CD4-positive, alpha-beta T cell treated with Interleukin-15 for 1 hour (primary cell): ENCODE measurements at places on chromosomes 13 and 19.

- DNase-seq, result no peak
Measured at GRCh38 chr13:51035978-51036377, 75.1 kb downstream of the C13orf42 start.

DNA sequence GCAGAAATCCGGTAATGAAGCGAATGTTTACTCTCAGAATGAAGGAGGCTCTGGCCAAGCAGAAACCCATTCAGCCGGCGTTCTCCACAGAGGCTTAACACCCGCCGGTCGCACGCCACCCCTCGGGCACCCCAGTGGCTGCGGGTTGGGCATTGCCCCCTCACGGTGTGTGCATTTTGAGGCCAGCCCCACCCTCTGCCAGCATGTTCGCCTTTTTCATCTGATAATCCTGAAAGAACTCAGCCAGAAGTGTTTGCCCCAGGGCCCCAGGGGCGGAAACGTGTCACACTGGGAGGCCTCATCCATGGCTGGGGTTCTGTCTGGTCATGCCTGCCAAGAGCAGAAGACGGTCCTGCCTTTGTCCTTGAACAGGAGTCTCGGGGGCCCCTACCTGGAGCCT, 34.2 kb downstream of the COMP start:
- no peak for DNase-seq

- no peak for DNase-seq
Measured at GRCh38 chr13:20812890-20813289, 39.1 kb upstream of the EEF1AKMT1 start.

DNA sequence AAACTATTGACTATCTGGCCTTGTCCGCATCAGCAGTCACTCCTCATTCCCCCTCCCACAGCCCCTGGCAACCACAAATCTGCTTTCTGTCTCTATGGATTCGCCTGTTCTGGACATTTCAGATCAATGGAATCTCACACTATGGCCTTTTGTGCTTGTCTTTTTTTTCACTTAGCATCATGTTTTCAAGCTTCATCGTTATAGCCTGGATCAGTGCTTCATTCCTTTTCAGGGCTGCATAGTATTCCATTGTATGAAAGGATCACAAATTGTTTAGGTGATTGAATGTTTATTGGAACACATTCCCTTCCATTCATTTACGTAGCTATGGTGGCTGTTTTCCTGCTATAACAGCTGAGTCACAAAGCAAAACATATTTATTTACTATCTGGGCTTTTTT, 7.7 kb upstream of the PGLYRP2 start:
- DNase-seq, result no peak

DNA sequence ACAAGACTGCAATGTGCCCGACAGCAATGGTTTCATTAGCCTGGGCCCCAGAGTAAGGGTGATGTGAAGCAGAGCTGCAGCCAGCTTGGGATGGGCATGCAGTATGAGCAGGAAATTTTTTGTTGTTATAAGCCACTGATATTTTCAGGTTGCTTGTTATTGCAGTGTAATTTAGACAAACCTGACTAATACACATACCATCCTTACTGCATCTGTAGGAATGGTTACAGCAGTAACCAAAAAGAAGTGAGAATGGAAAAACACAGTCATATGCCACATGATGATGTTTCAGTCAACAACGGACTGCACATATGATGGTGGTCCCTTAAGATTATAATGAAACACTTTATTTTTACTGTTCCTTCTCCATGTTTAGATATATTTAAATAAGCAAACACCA, 8.6 kb upstream of the POMP start:
- DNase-seq, result no peak

- no peak for DNase-seq
Measured at GRCh38 chr13:100827489-100828176, 153.0 kb upstream of the TMTC4 start.

DNA sequence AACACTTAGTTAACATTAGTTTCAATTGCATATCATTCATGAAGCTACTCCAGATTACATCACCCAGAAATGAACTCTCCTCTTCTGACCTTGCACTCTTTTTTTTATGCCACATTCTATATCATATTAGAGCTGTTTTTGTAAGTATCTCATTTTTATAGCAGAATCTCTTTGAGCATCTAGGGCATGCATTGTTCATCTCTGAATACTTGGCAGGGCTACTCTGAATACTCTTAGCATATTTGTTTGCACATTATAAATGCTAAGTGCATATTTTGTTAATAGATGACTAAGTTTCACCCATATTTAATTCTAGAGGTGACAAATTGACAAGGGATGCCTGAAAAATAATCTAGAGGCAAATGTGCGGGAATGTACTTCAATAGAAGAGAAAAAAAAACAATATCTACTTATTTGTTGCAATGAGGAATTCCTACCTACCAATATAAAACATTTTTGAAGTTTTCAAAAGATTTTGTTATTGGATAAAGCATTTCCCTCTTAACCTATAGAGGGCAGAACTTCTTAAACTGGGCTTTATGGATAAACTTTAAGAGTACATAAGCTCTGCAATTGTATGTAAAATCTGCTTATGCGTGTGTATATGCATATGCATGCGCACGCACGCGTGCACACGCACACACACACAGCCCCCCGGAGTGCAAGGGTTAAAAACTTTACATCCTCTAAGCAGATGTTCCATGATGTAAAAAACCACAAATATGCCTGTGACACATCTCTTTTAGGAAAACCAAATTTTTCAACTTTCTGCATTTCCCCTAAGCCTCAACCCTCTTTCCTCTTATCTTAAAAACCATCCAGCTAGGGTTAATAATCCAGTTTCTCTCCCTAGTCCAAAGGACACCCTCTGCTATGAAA, 73.0 kb upstream of the OXGR1 start:
- DNase-seq, result no peak

- DNase-seq, result no peak
Measured at GRCh38 chr13:33870046-33870668, 52.2 kb downstream of the RFC3 start.

DNA sequence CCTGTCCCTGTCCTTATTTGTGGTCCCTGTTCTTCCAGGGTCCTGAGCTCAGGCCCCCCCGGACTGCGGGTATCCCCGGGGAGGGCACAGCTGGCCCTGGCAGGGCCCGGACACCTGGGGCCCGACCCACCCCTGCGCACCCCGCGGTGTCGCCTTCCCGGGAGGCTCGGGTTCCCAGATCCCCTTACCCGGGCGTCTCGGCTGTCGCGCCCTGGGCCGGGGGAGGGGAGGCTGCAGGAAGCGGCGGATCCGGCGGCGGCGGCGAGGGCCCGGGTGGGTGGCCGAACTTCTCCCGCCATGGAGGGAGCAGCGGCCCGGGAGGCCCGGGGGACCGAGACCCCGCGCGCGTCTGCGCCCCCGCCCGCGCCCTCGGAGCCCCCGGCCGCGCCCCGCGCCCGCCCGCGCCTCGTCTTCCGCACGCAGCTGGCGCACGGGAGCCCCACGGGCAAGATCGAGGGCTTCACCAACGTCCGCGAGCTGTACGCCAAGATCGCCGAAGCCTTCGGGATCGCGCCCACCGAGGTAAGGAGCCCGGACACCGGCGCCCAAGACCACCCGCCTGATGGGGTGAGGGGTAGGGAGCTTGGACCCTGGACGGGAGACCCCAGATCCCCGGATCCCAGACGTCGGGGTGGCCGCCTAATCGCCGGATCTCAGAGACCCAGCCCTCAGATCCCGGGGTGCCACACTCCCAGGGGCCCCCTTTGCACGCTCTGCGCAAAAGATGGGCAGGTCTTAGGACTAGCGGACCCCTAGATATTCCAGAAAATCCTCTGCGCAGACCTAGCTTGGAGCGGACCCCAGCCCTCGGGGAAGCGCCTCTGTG, at the start of gene GIPC3:
TSS of gene GIPC3 (plus strand) at position 178 of the 826 bp plus-strand sequence. CDS start at position 298, 120 bp downstream.
- DNase-seq, result no peak

DNA sequence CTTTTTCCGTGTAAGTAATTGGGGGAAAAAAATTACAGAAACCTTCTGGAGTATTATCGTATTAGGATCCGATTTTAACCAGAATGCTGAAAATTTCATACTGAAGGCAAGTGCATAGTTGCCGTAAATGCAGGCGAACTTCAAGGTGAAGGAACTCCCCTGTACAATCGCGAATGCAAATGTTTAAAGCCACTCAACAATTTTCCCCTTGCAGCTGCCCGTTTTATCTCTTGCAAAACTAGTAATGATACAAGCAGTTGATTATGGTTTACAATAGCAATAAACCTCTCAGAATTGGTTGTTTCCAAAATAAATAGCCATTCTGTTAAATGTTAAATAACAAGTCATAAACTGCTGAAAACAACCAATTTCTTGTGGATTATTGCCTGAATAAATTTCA, 105.7 kb downstream of the DNAJC15 start:
- no peak for DNase-seq

DNA sequence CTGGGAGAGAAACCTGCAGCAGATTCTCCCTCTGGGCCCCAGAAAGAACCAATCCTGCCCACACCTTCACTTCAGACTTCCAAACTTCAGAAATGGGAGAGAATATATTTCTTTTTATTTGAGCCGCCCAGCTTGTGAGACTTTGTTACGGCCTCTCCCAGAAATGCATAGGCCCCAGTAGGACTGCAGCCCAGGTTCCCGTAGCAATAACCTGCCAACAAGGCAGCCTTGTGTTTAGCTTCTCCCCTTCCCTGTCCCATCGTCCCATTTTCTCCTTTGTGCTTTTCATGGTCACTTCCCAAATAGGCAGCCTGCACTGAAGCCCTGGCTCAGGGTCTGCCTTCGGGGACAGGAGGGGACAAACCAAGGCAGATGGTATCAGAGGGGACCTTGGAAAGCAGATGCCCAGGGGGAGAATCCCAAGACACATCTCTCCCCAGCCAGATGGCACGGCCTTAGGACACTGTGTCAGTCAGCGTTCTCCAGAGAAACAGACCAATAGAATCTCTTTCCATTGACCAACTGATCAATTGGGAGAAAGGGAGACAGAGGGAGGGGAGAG, 3.7 kb upstream of the ARHGEF7 start:
- DNase-seq, result no peak

- DNase-seq, result no peak
Measured at GRCh38 chr19:55673889-55674288, 1.1 kb upstream of the EPN1 start.

DNA sequence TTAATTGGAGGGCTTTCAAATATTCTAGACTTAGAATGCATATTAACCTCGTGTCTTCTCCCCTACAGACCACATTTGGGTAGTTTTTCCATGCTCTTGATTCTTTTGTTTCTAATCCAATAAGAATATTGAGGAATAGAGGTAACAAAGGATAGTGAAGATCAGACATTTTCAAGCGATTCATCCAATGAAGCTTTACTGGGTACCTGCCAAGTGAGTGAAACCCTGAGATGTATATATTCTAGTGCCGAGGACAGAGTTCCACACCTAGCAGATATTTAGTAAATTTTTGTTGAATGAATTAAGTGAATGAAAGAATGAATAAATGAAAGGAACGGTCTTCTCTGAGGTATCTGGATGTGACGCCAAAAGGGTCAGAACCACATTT, 442 bp upstream of the RFC3 start:
- DNase-seq, result no peak

GRCh38 chr19:33175886-33176669, 18.1 kb upstream of the LRP3 start:
- no peak for DNase-seq

- DNase-seq, result no peak
Measured at GRCh38 chr19:51760697-51761356, at the start of gene FPR2. Gene FPR2, plus strand, starts transcription at chr19:51761180. Its CDS starts 7,479 bp downstream, at chr19:51768659.

- no peak for DNase-seq
Measured at GRCh38 chr13:63305641-63306133, 1890.0 kb upstream of the PCDH20 start.

DNA sequence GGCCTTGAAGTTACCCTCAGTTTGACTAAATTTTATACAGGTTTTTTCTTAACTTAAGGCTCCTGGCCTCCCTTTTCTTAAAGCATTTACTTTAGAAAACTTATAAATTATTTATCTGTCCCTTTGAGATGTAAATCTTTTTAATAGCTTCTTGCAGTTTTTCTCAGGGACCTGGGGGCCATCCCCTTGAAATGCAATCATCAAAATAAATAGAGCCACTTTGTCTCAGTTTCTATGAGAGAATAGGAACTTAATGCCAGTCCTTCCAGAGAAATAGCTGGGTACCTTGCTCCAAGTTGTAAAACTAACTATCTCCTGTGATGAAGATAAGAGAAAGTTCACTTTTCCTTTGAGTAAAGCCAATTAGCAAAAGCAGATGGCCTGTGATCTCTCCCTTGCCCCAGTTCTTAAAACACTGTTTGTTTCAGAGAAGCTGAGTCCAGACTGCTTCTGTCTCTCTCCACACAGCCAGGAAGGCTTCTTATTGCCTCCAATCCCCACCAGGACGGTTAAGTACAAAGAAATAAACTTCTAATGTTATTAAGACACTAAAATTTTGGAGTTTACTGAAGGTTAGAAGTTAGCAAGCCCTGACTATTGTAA, 913.1 kb downstream of the OLFM4 start:
- DNase-seq, result no peak

GRCh38 chr13:94335761-94336526, 143.5 kb downstream of the DCT start:
- no peak for DNase-seq

DNA sequence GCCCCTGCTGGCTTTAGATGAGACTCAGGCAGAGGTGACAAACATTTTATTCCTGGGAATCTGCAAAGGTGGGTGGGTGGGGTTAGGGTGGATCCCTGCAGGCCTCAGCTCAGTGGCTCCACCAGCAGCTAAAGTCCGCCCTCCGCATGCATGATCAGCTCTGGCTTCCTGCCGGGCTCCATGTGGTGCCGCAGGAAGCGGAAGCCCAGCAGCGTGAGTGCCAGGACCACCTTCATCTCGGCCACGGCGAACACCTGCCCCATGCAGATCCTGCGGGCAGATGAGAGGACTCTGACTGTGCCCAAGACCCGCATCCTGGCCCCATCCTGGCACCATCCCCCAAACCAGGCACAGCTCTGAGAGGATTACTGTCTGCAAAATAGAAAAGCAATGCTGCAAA, 26.3 kb downstream of the CYP4F2 start:
- no peak for DNase-seq
